ENCODE measurements at places on chromosomes 7 and 10.

DNA sequence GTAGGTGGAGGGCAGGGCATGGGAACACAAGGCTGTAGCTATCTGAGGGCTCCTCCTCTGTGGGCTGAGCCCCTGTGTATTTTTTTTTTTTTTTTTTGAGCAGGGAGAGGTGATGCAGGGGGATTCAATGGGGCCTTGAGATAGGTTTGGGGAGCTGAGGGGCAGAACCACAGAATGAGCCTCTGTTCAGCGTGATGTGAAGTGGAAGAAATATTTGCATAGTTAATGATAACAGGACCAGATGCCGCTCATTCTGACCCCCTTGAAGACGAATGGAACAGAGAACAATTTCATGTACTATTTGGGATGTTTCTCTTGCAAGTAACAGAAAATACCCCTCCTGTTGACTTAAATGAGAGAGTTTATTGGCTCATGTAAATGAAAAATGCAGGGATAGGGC, 69.7 kb upstream of the EMX2 start:
- no peak for DNase-seq

DNA sequence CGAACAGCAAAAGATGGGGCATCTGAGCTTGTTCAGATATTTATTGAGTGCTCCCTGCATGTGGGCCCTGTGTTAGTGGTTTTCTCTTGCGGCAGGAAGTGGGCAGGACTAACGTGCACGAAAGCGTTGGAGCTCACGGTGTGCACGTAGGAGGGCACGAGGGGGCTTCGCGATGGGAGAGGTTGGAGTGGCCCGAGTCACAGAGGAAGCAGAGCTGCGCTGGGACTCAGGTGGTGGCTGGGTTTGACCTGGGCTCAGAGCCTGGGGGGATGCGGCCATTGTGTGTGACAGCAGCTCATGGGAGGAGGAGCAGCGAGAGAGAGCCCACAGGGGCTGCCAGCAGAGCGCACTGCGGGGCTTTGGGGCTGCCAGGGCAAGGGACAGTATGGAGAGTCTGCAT, 7.7 kb downstream of the ZSCAN25 start:
- DNase-seq, result no peak

GRCh38 chr10:70191972-70192305, 21.6 kb upstream of the SAR1A start:
- peak; percentile 94 for DNase-seq

DNA sequence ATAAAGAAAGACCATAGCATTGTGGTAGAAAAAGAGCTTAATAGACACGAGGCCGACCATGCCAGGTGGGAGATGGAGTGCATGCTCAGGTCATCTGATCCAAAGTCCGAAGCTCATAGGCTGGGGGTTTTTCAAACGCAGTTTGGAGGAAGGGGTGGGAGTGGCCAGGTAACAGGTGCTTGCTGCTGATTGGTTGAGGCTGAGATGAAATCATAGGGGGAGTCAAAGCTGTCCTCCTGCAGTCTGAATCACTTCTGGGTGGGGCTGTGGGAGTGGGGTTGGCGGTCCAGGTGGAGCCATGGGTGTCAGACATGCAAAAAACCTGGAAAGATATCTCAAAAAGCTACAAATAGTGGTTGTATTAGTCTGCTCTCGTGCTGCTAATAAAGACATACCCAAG, 2.8 kb upstream of the ERCC6 start:
- DNase-seq, result no peak

GRCh38 chr7:1992554-1992953, 240.2 kb downstream of the MAD1L1 start:
- no peak for DNase-seq

Data from fibroblast of skin of back (primary cell).